Mucosa of gallbladder (tissue), 1 donor: ENCODE measurements at places on chromosomes 11 and 22. TPM values are rescaled to one million over a fixed set of nuclear protein-coding genes. Genes with fewer than 3 reads are reported as not detected.

GRCh38 chr22:44603767-44604166 is 98.2 kb upstream of the PRR5 start:
- DNase-seq, result no peak

- DNase-seq, result no peak
These were observed 538.9 kb downstream of the DLG2 start for GRCh38 chr11:85088286-85088685.

GRCh38 chr11:47391711-47392432 is 13.5 kb upstream of the SPI1 start:
- no peak for DNase-seq

DNA sequence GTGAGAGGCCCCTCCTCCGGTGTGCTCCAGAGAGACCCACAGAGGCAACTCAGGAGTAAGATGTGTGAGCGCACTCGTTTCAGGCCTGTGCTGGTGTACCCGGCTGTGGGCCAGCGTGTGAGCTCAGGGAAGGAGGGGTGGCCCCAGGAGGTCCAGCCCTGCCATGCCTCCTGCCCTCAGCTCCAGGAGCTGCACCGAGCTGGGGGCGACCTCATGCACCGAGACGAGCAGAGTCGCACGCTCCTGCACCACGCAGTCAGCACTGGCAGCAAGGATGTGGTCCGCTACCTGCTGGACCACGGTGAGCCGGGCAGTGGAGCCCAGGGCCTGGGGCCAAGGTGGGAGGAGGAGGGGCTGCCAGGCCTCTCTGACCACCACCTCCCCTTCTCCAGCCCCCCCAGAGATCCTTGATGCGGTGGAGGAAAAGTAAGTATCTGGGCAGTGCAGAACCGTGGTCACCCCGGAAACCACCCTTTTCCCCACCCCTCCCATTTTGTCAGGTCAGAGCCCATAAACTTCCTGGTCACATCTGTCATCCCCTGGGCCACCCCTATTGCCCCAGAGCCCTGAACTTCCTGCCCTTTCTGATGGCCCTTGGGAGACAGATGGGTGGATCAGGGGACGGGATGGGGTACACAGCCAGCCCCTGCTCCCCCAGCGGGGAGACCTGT is 2.5 kb upstream of the MDK start:
- no peak for DNase-seq

- DNase-seq, result peak; percentile 85
These were observed 26.9 kb downstream of the SIK3 start for GRCh38 chr11:117071344-117071787.

DNA sequence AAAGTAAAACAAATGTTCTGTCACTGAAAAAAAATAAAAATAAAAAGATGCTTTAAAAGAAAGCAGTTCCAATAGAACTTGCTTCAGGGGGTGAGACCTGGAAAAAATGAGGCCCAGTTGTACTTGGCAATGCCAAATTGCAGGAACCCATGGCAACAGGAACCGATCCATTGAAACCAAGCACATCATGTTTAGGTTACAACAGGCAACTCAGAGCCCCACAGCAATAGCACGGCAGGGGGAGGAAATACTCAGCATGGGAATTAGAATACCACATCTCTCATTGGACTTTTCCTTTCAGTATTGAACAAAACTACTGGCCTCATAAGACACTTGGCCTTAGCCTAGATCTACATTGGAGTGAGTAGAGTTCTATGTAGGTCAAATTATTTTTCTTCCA is 84.3 kb downstream of the MSANTD4 start:
- DNase-seq, result no peak

DNA sequence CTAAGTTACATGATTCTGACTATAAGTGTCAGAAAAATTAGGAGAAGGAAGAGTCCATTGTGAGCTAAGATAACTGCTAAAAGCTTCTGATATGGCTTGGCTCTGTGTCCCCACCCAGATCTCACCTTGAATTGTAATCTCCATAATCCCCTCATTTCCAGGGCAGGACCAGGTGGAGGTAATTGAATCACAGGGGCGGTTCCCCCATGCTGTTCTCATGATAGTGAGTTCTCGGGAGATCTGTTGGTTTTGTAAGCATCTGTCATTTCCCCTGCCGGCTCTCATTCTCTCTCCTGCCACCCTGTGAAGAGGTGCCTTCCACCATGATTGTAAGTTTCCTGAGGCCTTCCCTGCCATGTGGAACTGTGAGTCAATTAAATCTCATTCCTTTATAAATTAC is 230.2 kb downstream of the OPCML start:
- DNase-seq, result no peak

GRCh38 chr11:13116491-13116890 is 107.4 kb downstream of the RASSF10 start:
- no peak for DNase-seq

DNA sequence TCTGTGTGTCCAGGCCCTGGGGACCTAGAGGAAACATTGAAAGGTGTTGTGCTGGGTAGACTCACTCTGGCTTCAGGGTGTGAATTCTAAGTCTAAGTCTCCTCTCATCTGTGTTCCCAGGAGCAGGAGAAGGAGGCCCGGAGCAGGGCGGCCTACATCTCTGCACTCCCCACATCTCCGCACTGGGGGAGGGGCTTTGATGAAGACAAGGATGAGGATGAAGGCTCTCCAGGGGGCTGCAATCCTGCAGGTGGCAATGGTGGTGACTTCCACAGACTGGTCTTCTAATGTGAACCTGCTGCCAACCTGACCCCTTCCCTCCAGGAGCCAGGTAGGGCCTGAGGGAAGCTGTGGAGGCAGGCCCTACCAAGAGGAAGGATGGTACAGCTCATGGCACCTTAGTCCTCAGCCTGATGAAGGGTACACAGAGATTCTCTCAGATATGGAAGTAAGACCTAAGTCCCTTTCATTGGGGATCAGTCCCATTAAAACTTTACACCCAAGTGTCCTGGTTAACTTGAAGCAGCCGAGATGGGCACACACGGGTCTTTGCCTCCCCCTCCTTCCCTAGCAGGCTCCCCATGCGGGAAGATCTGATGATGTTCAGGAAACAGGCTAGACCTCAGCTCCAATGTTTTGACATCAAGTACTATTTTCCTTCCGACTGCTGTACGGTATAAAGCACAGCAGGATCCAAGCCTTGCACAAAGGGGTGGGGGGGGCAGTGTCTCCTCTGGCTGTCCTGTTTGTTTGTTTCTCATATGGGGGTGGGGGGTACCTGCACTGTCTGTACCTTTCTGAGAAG is 25.0 kb downstream of the USP35 start:
- DNase-seq, result no peak

DNA sequence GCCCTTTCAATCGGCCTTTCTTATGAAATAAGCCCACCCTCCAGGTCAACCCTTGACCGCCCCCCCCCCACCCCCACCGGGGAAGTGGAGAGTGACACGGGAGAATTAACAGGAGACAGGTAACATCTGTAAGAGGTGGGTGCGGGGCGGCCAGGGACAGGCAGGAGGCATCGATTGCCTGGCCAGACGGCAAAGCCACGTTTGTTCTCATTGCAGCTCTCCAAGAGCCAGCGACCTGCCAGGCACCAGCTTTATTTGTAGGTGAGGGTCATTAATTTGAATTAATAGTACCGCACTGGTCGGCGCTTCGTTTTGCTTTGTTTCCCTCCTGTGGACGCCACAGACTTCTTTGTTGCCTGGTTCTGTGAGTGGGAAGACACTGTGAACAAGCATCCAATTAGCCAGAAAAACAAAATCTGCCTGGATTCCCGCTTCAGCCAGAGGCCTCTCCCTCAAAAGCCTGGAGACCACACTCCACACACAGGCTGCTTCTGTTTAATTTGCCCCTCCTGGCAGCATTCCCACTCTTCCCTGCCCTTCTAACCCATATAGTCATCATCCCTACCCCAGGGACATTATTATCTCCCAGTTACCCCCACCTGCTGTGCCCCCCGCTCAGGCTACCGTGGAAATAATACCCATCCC is 104.5 kb upstream of the OPCML start:
- DNase-seq, result no peak

GRCh38 chr22:30435674-30436126 is 10.1 kb downstream of the MTFP1 start:
- peak; percentile 65 for DNase-seq

- no peak for DNase-seq
These were observed 75.4 kb downstream of the TRPC6 start for GRCh38 chr11:101508370-101508769.

DNA sequence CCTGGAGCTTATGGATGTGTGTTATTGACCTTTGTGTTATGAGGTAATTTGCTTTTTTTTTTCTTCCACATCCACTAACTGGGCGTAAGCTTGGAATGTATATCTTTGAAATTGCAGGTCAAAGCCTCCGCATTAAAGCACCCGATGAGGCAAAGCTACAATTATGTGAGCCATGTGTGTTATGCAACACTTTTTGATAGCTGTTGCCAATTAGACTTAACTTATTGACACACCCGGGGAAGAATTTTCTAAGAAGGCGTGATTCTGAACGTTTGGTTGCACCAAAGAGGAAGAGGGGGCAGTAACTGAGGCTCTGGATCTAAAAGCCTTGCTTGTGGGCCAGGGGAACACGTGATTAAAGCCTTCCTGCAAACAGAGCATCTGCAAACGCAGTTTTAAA is 610 bp upstream of the TEX12 start:
- peak; percentile 16 for DNase-seq

DNA sequence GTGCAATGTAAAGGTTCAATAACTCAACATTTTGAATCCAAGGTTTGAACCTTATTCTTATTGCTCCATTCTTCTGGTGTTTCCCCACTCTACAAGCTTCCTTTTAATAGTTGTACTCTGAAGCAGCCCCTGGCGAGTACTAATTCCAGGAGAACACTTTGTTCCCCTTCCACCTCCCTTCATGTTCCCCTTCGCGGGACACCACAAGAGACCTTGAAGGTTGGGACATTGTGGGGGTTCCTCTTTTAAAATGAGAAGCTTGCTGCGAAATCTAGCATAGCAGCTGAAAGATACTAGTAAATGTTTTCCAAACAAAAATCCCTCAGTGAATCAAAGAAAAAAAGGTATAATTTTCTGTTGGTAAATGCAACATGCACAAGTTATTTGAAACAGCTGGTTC is 626.3 kb upstream of the LRRC4C start:
- no peak for DNase-seq

GRCh38 chr11:130161441-130162145 is 2.0 kb downstream of the ST14 start:
- DNase-seq, result no peak

DNA sequence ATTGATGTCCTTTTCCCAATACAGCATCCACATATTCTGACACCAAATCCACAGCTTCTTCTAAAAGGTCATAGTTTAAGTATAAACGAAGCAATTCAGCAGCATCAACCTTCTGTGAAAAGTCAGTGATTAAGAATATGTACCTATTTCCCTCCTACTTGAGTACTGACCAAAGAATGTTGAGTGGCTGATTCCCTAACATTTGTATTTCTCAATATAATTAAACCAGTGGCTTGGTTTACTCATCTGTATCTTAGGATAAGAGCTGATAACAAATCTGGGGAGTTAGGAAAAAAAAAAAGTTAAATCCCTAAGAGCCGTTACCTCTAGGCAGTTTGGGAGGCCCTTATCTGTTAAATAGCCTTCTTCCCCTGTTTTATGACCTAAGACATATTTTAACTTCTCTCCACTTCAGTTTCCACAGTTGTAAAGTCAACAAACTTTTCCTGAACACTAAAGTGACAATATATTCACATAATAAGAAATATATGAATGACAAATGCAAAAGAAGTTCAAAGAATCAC is 16.0 kb upstream of the FNBP4 start:
- no peak for DNase-seq

DNA sequence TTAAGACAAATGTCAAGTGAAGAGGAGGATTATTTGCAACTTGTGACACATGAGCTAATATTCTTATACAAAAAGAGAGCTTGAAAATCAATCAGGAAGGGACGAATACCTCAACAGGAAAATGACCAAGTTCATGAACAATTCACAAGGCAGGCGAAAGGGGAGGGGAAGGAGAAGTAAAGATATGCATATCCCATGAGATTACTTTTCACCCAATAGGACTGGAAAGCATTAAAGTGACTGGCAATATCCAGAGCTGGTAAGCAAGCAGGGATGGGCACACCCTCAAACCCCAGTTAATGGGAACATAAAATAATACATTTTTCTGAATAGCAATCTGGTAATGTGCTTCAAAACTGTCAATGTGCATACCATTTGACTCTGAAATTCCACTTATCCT is 129.5 kb downstream of the SLC1A2 start:
- no peak for DNase-seq

GRCh38 chr22:22815397-22816170 is 72.0 kb upstream of the IGLL5 start:
- DNase-seq, result no peak

DNA sequence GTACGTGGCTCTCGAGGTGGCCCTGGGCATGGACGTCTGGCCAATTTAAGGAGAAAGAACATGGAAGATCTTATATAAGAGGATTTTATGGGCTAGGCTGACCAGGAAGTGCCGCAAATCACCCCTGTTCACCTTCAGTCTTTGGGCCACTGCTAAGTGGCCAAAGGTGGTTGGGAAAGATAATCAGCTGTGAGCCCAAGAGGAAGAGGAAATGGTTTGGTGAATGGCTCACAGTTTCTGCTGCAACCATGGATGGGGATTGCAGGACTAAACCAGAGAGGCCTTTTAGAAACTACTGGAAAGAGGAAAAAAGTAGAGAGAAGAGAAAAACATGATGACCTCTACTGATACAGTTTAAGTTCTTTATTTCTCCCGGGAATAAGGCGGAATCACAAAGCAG is 96.0 kb upstream of the ARHGAP20 start:
- no peak for DNase-seq

GRCh38 chr11:128598096-128598495 is 10.7 kb upstream of the ETS1 start:
- no peak for DNase-seq

DNA sequence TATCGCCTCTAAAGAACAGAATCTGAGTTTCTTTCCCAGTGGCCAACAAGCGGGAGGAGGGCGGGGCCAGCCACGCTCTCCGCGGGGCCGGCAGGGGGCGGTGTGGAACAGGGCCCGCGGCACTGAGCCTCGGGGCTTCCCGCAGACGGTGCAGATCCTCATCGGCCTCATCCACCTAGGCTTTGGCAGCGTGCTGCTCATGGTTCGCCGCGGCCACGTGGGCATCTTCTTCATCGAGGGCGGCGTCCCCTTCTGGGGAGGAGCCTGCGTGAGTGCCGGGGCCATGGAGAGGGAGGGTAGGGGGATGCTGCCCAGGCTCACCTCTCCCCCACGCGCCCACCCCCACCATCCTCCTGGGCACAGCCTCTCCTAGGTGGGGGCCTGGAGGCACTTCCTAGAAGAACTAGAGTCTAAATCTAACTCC is 10.7 kb downstream of the MS4A15 start:
- DNase-seq, result no peak

- no peak for DNase-seq
These were observed 87.6 kb upstream of the FSHB start for GRCh38 chr11:30143098-30143705.

- no peak for DNase-seq
These were observed at the start of gene LRRC10B for GRCh38 chr11:61507962-61508861. TSS of gene LRRC10B (plus strand) at chr11:61508749. CDS start at chr11:61508999, 250 bp downstream.

GRCh38 chr11:34509336-34509876 is 4.2 kb downstream of the ELF5 start:
- no peak for DNase-seq

Gene CST6
- total RNA-seq, result 1.0 TPM

Gene ZNF280A
- total RNA-seq, result not detected

Gene MB
- total RNA-seq, result 0.35 TPM

Gene OR10D3
- total RNA-seq, result not detected

Gene OR4C16
- total RNA-seq, result not detected

Gene TTC36
- total RNA-seq, result 1.2 TPM

Gene STK33
- 14.2 TPM for total RNA-seq

Gene ZNF215
- total RNA-seq, result 1.5 TPM

Gene GAL
- total RNA-seq, result not detected

Gene GTSE1
- total RNA-seq, result 1.3 TPM

Gene OR6M1
- total RNA-seq, result not detected

Gene LRRC10B
- total RNA-seq, result 0.46 TPM

Gene CHST1
- total RNA-seq, result 1.8 TPM

Gene TENM4
- 8.4 TPM for total RNA-seq

Gene SERHL2
- 2.9 TPM for total RNA-seq

Gene CD6
- total RNA-seq, result 5.3 TPM

Gene ASPHD2
- 5.5 TPM for total RNA-seq
